ENCODE measurements at places on chromosomes 7 and 10. TPM values are rescaled to one million over a fixed set of nuclear protein-coding genes. Genes with fewer than 3 reads are reported as not detected.
A peak's percentile ranks its signal among the peaks of the same experiment; 100 is the strongest.

DNA sequence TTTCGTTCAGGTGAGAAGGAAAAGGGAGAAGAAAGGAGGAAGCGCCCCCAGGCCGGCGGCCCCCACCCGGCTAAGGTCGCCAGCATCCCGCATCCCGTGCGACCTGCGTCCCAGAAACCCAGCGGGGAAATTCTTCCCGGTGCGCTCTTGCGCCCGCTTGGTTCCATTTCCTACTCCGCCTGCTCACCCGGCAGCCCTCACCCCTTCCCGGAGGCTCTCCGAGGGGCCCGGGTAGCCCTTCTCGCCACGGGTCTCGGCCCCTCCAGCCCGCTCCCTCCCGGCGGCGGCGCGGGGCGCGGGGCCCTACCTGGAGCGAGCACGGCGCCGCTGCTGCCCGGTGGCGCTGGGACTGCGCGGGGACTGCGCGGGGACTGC, at the start of gene PRKCQ:
Gene PRKCQ (minus strand): TSS at position 373 of the 375 bp plus-strand sequence. CDS start 65,141 bp downstream, outside the sequence.
- DNase-seq: no peak

DNA sequence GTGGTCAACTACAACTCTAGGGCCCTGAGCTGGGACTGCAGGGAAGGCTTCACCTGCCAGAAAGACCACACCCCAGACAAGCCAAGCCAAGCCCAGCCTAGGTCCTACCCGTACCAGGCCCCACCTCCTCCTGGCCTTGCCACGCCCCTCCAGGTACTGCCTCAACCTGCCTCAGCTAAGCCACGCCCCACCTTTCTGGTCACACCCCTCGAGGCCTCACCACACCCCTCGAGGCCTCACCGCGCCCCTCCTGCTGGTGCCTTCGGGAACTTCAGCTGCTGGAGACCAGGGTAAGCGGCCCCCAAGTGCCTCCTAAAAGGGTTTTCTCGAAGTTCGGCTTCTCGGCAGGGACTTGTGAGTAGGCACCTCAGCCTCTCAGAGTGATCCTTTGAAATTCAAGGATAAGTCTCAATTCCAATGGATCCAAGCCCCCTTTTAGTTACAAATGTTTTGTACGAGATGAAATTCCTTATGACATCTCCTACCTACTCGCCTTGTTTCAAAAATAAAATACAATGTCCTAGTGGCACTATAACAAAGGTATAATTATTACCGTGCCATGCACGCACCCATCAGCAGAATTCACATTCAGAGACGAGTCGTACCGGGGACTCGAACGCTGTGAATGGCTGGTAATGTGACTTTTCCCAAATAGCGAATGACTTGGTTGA, 171.2 kb downstream of the ARHGAP21 start:
- peak; percentile 89 for DNase-seq

DNA sequence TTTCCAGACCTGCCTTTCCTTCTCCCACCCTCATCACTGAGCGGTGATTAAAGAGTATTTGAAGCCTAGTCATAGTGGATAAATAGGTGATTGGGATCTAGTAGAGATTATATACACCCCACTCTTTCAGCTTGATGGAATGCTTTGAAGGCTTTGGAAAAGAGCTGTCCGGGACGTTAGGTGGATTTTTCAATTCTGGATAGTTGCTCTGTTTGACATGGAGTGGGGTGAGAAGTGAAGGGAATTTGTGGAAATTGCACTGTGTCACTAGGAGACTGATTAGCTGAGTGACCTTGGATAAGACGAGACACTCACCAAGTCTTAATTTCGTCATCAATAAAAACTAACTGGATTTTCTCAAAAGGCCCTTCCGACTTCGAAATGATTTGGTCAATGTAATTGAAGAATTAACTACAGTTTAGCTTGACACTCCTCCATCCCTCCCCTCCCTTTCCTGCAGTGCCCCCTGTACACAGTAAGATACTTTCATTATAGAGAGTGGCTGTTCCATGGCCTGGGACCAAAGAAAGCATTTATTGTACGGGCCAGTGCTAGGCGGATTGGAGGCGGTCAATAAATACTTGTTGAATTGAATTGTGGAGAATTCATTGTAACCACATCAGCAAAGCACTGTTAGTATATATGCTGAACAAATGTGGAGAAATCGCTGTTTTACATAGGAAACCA, 962 bp downstream of the ZKSCAN1 start:
- DNase-seq: no peak

DNA sequence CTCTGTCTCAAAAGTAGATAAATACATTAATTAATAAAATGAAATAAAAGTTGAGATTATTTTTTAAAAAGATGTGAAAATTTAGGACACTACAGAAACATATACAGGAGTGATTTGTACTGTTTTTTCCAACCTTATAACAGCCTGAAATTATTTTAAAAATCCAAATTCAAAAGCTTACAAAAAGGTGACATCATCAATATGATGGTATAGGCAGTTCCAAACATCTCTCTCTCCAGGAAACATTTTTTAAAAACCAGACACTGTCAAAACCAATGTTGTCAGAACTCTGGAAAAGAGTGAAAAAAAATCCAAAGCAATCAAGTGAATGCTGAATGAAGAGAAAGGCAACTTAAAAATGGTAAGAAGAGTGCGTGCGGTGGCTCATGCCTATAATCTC, 76.7 kb downstream of the HHEX start:
- no peak for DNase-seq

LLCFC1 gene
- not detected for total RNA-seq

GRCh38 chr7:148505645-148506375, 84.8 kb upstream of the C7orf33 start:
- no peak for DNase-seq

DNA sequence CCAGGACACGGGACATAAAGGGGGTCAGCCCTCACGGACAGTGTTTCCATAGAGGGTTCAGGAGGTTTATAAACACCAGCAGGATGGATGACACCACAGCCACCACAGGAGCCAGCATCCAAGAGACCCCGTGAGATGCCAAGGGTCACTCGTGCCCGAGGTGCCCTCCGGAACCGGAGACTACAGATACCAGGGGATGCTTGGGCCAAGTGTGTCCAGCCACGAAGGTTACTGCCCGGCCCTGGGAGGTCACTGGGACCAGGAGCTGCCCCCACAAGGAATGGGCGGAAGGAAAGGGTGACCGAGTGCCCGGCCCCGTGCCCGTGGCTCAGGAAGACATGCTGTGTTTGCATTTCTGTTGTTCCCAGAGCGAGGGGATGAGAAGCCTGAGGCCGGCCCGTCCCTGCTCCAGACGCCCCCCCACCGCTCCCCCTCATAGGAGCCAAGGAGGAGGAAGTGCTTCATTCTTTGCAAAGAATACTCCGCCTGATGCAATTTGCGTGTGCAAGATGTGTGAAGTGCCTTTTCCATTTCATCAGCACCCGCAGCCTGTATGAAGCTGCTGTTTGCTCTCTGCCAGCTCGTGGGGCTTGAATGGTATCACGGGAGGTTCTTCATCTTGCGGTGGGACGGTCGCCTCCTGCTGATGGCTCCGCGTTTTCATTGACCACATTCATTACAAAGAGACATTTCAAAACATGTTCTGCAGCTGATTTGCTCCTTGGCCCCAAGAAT, 176.4 kb downstream of the ELFN1 start:
- no peak for DNase-seq

DNA sequence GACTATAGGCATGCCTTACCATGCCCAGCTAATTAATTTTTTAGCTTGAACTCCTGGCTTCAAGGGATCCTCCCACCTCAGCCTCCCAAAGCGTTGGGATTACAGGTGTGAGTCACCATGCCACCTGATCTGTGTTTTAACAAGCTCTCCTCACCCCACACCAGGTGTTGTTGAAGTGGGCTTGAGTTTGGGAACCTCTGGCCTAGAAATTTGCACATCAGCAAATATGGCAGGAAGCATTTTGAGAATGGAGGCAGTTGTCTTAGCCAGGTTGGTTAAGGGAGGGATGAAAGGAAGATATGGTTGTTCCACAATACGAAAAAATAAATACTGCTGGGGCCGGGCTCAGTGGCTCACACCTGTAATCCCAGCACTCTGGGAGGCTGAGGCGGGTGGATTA, 433.1 kb downstream of the TYW1 start:
- no peak for DNase-seq

DNA sequence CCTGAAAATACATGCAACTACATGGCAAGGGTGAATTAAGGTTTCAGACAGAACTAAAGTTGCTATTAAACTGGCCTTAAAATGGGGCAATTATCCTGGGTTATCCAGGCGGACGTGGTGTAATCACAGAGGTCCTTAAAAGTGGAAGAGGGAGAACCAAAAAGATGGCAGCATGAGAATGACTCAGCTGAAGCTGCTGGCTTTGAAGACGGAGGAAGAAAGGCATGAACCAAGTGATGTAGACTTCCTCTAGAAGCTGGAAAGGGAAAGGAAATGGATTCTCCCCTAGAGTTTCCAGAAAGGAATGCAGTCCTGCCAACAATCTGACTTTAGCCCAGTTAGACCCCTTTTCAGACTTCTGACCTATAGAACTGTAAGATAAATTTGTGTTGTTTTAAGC, 27.0 kb upstream of the UBN2 start:
- no peak for DNase-seq

DNA sequence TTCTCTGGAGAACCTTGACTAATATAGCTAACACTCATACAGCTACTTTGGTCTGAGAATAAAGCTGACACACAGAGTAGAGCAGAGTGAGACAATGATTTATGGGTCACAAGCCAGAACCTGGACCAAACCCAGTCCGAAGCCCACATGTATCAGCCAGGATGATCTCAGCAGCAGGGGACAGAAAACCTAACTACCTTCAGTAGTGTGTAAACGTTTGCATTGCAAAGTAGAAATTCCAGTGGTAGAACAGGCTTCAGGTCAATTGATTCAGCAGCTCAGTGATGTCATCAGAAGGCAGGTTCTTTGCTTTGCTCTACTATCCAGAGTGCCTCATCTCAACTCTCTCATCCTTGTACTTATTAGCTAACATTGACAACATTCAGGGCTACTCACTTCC, 62.5 kb upstream of the PALS2 start:
- no peak for DNase-seq

GRCh38 chr7:87316846-87317552, 28.5 kb upstream of the CROT start:
- no peak for DNase-seq

DNA sequence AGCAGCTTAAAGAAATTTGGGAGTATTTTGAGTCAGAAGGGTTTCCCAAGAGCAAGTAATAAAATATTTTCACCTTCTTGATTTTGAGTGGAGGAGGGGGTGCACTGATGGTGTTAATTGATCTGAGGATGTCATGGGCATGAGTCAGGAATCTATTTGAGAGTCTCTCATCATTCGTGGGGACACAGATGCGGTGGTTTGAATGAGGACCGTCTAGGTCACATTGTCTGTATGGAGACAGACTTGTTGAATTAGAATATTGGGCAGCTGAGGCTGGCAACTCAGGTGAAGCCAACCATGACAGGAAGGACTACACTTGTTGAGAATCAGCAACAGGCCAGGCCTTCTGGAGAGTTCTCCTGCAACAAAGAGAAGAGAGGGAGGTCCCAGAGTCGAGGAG, 127.0 kb downstream of the INSYN2A start:
- DNase-seq: no peak

DNA sequence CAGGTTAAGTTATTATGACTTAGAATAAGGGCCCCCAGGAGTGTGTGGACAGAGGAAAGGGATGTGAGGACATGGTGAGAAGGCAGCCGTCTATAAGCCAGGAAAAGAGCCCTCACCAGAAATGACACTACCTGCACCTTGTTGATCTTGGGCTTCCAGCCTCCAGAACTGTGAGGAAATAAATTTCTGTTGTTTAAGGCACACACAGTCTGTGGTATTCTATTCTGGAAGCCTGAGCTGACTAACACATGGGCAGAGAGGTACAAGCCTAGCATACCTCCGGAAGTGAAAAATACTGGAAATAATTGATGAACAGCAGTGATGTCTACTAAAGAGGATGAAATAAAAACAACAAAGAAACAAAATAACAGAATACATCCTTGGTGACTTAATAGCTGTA, 46.1 kb upstream of the GRB10 start:
- no peak for DNase-seq

CELF2 gene
- total RNA-seq: 65.3 TPM

DNA sequence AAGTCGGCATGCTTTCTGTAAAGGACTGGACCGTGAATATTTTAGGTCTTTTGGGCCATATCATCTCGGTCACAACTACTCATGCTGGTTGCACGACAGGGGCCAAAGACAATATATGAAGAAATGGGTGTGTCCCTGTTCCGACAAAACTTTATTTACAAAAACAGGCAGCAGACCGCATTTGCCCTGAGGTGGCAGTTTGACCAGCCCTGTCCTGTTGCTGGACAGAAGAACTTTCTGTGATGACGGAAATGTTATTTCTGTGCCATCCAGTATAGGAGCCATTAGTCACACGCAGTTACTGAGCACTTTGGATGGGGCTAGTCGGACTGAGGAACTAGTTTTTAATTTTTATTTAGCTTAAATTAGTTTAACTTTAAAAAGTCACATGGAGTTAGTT, 112.8 kb upstream of the CARD11 start:
- no peak for DNase-seq

GRCh38 chr7:148804343-148805235, 79.5 kb downstream of the EZH2 start:
- no peak for DNase-seq

EEPD1 gene
- total RNA-seq: 21.4 TPM

GRCh38 chr10:103582331-103583123, 89.0 kb downstream of the NEURL1 start:
- no peak for DNase-seq

- DNase-seq: no peak
Observed at GRCh38 chr10:81297292-81297691, 577.7 kb upstream of the NRG3 start.

DNA sequence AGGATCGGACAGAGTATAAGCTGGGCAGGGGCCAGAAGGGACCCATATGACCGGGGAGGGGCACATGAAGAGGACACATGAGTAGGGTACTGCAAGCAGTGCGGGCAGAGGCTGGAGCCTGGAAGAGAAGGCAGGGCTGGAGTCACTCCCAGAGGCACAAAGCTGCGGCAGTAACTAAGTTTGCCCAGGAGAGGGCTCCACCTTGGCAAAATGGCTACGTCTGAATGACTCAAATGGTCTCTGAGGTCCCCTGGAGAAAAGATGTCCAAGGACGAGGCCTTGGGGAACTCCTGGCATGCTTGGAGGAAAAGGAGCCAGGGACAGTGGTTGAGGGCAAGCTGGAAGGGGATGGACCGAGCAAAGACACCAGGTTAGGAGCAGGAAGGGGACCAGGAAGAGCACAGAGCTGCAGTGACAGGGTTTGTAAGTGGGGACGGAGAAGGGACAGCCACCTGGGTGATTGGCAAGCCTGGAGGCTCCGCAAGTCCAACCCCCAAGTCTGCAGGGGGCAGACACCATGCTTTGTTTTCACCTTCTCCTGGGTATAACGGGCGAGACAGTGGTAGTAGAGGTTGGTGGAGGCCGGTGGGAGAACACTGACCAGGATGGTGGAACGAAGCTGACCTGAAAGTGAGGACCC, 43.1 kb upstream of the LBX1 start:
- DNase-seq: peak; percentile 66

GRCh38 chr7:100356416-100357068, 1.4 kb upstream of the PILRB start:
- no peak for DNase-seq

PNLIPRP3 gene
- not detected for total RNA-seq

TMEM196 gene
- not detected for total RNA-seq

DNA sequence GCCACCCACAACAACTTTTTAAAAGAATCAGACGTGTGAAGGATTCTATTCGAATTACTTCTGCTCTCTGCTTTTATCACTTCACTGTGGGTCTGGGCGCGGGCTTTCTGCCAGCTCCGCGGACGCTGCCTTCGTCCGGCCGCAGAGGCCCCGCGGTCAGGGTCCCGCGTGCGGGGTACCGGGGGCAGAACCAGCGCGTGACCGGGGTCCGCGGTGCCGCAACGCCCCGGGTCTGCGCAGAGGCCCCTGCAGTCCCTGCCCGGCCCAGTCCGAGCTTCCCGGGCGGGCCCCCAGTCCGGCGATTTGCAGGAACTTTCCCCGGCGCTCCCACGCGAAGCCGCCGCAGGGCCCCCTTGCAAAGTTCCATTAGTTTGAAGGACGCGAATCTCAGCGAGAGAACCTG, 461 bp upstream of the HTRA1 start:
- no peak for DNase-seq
